ENCODE measurements at places on chromosomes 2 and 18.

DNA sequence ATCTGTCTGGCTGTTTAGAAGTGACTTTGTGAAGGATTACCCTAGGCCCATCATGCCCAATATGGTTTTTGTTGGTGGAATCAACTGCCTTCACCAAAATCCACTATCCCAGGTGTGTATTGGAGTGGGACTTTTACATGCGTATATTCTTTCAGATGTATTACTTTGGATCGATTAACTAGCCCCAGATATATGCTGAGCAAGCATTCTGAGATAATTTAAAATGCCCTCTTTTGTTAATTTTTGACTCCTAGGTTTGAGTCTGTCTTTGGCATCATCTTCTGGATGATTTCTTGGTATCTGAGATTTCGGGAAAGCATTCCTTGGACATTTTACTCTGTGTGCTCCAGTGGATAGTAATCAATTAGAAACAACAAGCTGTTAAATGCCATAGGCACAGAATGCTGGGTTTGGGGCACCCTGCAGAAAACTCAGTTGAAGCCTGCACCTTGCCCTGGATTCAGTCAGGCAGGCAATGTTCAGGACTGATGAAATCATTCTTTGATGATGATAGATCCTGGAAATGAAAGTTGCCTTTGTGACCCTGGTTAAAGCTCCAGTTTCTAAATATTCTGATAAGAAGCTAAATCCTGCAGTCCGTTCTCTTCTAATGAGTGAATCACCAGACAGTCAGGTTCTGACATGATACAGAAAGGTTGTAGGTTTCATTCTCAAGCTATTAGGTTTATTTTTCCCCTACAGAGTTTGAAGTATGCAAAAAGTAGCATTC is 1.1 kb downstream of the UGT1A1 start:
- no peak for DNase-seq

DNA sequence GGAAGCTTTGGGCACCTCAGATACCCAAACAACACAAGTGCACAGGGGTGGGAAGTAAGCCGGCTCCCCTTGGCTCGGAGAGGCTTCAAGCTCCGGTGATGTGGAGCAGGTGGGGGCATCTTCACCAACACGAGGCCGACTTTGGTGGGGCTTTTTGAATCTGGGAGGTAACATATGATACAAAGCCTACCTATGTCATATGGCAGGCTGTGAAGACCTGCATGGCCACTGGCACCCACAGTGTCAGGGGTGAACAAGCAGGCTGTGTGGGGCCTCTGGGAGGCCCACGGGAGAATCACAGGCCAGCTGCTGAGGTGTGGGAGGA is 109.0 kb downstream of the EIPR1 start:
- no peak for DNase-seq

- DNase-seq, result no peak
Measured at GRCh38 chr2:67833632-67834031, 229.2 kb downstream of the C1D start.

GRCh38 chr2:68256093-68256450 is 3.7 kb upstream of the PPP3R1 start:
- no peak for DNase-seq

DNA sequence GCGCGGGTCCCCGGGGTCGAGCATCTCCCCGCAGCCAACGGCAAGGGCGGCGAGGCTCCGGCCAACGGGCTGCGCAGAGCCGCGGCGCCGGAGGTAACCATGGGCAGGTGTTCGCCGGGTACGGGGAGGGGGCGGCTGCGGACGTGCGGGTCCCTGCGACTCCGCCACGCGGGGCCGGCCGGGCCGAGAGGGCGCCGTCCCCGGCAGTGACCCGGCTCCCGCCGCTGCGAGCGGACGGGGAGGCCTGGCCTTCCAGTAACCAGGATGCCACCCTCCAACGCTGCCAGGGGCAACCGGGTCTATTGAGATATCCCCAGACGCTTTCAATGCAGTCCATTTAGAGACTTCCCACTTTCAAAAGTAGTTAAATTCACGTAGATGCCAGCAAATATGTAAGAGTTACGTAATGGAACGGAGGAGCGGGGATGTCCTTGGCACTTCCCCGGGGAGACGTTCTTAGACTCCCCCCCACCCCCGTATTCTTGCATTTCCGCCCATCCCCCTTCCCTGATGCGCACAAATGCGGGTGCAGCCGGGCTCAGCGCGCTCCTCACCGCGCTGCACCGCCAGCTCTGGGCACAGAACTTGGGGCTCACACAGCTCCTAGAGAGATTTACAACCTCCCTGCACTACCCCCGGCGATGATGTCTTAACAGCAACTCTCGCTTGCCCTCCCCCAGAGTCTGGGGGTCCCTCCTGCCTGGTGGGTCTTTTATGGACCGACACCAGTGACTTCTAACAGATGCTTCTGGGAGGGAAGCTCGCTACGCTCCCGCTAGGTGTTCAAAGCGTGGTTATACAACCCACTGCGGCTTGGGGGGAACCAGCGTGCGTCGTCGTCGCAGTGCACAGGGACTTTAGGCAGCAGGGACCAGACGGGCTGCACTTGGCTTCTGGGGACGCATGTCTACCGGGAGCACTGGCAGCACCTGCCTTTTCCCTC is 657 bp downstream of the SGPP2 start:
- DNase-seq, result no peak

DNA sequence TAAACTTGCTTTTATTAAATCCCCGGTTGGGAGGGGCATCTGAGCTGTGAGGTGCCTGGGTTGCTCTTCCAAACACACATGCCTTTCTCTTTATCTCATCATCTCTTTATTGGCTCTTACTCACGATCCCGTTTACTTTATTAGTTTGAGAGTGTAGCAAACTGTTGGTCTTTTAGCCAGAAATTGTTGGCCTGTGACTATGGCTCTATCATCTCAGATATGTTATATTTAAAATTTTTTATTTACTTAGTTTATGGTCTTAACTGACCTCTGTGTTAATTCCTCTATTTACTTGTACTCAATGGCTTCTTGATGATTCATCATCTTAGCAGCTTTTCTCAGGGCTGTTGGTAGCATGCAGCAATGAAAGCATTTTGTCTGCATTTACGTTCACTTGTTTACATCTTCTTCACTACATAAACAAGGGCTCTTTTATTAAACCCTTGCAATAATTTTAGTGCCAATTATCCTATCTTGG is 408.4 kb downstream of the HRH4 start:
- DNase-seq, result no peak

GRCh38 chr2:98572676-98573075 is 35.6 kb downstream of the COA5 start:
- DNase-seq, result no peak

- DNase-seq, result no peak
Measured at GRCh38 chr2:39120521-39120770, 405 bp downstream of the SOS1 start.

GRCh38 chr18:69944436-69944835 is 3.2 kb downstream of the CD226 start:
- no peak for DNase-seq

DNA sequence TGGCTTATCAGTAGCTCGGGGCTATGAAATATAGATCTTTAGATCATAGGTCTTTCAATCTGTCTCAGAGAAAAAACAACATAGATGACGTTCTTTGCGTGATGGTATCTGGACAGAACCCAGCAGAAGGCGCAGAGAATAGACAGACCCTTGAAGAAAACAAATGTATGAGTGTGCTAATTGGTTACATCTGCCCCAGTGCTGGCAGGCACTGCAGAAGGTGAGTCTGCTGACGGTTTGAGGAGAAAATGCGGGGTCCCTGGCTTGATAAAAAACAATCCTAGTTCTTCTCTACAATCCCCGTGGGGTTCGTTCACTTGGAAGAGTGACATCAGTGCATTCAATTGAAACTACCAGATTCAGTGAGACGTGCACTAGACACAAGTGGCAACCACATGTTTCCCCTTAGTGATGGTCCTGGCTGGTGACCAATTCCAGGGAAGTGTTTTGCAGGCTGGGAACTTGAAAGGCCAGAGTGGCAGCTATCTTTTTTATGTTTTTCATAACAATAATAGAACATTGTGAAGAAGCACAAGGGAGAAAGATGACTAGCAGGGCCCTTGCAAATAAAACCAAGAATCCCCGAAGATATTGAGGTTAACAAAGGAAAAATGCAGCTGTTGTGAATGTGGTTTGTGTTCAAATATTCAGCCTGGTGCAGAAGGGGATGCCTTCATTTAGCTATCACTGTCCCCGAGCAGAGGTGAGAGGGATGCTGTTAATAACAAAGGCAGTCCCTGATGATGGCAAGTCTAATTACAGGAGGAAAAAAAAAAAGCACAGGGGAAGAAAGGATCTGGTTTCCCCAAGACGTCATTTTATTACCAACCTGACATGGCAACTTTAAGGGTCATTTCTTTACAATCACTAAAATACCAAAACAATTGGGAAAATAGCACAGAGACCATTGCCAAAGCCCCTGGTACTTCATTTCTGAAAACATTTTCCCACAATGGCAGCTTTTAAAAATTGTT is 337.6 kb upstream of the FIGN start:
- DNase-seq, result no peak
